ENCODE measurements at places on chromosomes 12 and 14.

DNA sequence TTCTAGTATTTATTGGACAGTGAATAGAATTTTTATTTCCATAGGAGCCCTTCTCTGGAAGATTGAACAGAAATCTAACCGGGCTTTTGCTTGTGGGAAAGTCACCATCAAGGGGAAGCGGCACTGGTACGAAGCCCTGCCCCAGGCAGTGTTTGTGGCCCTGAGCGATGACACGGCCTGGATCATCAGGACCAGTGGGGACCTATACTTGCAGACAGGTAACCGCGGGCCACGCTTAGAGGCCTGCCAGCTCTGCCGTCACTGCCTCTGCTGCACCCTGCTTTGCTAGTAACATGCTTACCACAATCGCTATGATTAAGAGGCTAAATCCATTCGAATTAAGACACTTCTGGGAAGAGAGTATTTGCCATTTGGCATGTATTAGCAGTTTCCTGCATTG is 69.2 kb downstream of the ANKRD9 start:
- no peak for DNase-seq

DNA sequence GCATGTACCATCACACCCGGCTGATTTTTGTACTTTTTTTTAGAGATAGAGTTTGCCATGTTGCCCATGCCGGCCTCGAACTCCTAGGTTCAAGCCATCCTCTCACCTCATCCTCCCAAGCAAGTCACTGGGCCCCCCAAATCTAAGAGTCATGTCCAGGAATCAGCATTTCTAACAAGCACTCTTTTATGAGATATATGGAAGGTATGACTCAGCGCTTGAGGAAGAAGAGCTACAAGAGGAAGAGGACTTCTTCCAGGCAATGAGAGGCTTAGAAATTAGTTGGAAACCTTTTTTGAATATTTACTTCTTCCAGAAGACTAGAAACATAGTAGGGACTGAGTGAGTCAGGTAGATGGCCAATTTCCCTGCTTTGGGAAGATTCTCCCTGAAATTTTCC is 114.5 kb downstream of the HMGA2 start:
- DNase-seq, result no peak

DNA sequence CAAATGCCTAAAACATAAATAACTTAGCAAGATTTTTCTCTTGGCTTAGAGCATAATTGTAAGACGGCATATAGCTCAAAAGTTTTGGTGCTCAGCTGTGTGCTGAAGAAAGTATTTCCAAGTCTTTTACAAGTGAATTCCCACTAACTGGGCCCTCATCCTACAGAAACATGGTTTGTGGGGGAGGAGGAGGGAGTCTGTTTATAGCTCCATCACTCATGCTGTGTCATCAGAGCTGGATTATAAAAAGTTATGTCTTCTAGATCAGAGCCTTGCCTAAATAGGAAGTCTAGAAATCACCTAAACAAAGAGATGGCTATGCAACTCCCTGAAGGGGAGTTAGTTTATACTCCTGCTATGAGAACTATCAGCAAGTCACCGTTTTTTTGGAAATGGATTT is 65.9 kb upstream of the OTOGL start:
- no peak for DNase-seq

DNA sequence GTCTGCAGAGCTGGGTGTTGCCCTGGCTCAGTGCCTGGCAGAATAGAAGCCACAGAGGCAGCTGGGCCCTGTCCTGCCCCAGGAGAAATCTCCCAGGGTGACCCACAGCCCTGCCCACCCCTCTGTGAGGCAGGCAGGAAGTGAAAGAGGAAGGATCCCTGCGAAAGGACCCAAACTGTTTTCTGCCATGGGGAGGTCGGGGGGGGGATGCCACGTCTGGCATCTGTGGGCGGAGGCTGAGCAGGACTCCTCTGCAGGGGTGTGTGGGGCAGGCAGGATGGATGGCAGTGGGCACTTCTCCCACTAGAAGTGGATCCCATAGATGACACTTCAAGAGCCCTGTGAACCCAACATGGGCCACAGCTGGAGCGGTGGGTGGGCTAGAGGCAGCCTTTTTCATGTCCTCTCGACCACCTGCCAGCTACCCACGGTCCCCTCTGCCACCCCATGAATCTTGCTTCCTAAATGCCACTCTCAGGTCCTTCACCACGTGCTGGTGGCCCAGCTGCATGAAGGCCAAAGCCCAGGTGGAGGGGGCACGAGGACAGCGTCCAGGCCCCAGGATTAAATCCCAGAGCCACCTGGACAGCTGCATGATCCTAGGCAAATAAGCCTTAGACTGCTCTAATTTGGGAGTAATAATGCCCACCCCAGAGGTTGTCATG is 3.6 kb downstream of the PAPLN start:
- no peak for DNase-seq

- DNase-seq, result no peak
These were observed 17.7 kb downstream of the ZFHX2 start for GRCh38 chr14:23533652-23534435.

DNA sequence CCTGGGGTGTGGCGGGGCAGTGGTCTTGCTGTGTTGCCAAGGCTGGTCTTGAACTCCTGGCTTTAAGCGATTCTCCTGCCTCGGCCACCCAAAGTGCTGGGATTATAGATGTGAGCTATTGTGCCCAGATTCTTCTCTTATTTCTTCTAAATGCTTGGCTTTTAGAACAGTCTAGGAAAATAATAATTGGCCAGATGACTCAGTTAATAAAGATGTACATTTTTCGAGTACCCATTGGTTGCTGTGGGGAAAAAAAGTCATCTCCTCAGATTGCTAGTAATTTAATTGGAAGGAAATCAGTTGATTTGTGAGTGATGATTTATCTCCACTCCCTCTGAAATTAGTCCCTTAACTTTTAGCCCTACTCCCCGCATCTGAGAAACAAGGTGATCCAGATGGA is 45.5 kb downstream of the CHST11 start:
- no peak for DNase-seq
